ENCODE measurements at places on chromosomes 3 and 15.

DNA sequence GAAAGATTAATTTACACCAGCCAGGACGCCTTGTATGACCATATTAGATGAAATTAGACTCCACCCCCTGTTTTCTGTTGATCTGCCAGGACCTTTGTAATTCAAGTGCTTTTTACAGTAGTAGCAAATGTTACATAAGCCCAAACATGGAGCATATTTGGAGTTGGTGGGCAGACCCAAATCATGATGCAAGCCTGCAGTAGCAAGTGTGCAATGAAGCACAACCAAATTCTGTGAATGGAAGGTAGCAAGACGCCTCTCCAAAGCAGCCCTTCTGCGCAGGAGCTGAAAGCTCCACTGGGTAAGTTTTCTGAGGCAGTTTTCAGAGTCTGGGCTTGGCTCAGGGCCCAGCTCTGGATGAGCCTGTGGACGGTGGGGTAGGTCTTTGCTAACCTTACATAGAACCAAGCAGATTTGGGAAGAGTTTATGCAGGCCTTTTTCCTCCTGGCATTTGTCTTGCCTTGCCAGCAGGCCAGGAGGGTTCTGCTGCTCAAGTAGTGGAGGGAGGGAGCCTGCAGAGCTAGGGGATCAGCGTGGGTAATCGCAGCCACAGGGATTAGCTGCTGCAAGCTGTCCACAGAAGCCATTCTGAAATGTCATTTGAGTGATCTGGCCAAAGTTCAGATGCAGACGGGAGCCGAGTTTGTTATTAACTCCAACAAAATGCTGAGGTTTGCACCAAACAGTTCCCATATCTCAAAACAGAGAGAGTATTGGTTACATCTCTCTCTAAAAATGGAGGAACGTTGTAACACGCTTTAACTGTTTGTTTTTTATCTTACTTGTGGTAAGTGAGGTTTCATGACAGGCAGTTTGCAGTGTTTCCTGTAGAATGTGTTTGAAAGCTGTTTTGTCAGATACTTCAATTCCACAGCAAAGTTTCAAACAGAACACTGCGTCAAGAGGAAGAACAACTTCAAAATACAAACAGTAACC lies 55.4 kb downstream of the PSMD6 start:
- peak; percentile 88 for DNase-seq

- DNase-seq, result no peak
Measured at GRCh38 chr15:79410237-79410636, 21.9 kb upstream of the MINAR1 start.

- no peak for DNase-seq
Measured at GRCh38 chr3:43025423-43025822, 46.3 kb downstream of the GASK1A start.

- DNase-seq, result no peak
Measured at GRCh38 chr3:145942052-145942451, 218.9 kb downstream of the PLOD2 start.

- DNase-seq, result no peak
Measured at GRCh38 chr3:145943952-145944351, 217.0 kb downstream of the PLOD2 start.

Data from CD4-positive, alpha-beta T cell (primary cell).